Body of pancreas (tissue), 4 donors: ENCODE measurements at places on chromosomes 12 and 14. TPM values are rescaled to one million over a fixed set of nuclear protein-coding genes. Genes with fewer than 3 reads are reported as not detected.

- H3K4me3 ChIP-seq, result no peak overlapping the region
- peak; percentile 43 for DNase-seq
- H3K27ac ChIP-seq, result peak overlapping the region; percentile 66
- H3K27me3 ChIP-seq, result no peaks in the 10 kb centered on the region
- H3K4me1 ChIP-seq, result peaks cover 71% of the 10 kb centered on the region
Observed at GRCh38 chr12:92553389-92553788, 149.4 kb upstream of the PLEKHG7 start.

- H3K27ac ChIP-seq, result no peak overlapping the region
- H3K36me3 ChIP-seq, result no peaks in the 10 kb centered on the region
- no peak for DNase-seq
- H3K4me3 ChIP-seq, result no peak overlapping the region
- H3K27me3 ChIP-seq, result no peaks in the 10 kb centered on the region
Observed at GRCh38 chr14:104788873-104789663, 6.5 kb downstream of the AKT1 start.

- H3K27me3 ChIP-seq, result no peaks in the 10 kb centered on the region
- H3K27ac ChIP-seq, result no peak overlapping the region
Observed at GRCh38 chr14:85273952-85274351, 256.0 kb upstream of the FLRT2 start.

DNA sequence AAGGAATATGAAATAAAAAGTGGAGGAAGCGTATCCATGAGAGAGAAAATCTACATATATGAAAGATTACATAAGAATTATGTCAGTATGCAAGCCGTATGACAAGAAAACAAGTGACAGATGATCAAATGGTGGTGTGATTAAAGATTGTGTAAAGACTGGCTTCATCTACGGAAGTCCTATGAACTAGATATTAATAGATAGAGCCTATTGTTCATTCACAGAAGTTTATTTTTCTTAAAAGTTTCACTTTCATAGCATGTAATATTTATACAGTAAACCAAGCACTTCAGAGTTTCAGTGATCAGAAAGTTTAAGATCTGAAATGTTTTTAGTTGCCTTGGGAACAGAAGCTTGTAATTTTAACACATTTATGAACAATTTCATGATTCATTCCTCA is 84.5 kb downstream of the VRK1 start:
- no peak overlapping the region for H3K27ac ChIP-seq
- H3K4me3 ChIP-seq, result no peak overlapping the region
- no peak for DNase-seq
- H3K4me1 ChIP-seq, result no peaks in the 10 kb centered on the region

DNA sequence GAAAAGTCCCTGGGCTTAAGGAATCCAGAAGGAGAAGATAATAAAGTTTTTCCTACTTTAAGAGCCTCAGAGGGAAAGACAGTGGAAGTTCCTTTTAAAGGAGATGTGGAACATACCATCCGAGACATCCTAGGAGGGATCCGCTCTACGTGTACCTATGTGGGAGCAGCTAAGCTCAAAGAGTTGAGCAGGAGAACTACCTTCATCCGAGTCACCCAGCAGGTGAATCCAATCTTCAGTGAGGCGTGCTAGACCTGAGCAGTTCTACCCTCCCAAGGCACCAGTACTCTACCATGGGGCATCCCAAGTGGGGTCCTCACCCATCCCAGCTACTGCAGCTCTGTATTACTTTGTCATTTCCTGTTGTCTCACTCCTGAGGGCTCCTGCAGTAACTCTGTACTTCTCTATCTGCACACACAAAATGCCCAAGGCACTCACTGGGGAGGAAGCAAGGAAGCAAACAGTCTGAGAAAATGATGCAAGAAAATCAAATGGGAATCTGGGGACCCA is 3.8 kb downstream of the TINF2 start:
- H3K27me3 ChIP-seq, result no peaks in the 10 kb centered on the region
- peaks cover 6% of the 10 kb centered on the region for H3K36me3 ChIP-seq
- H3K4me3 ChIP-seq, result no peak overlapping the region
- H3K27ac ChIP-seq, result no peak overlapping the region

GRCh38 chr12:58361056-58361455 is 419.7 kb downstream of the ATP23 start:
- H3K27me3 ChIP-seq, result no peaks in the 10 kb centered on the region
- no peak for DNase-seq
- no peak overlapping the region for H3K4me3 ChIP-seq
- no peaks in the 10 kb centered on the region for H3K4me1 ChIP-seq
- H3K27ac ChIP-seq, result no peak overlapping the region

DNA sequence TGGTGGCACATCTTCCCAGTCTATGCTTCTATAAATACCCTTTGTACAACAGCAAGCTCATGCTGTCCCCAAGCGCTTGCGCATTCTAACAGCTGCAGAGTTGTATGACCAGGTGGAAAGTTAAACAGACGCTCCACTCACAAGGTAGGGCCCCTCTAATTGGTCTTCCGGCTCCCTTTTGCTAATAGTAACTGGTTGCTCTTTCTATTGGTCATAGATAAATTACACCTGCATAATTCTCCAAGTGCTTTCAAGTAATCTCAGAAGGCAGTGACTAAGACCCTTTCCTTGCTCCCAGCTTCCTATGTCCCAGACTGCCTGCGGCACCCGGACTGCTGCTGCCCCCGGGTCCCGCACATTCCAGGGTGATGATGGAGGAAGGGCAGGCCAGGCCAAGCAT is 6.1 kb upstream of the TSPAN9 start:
- H3K27me3 ChIP-seq, result no peaks in the 10 kb centered on the region
- H3K36me3 ChIP-seq, result no peaks in the 10 kb centered on the region
- peaks cover 11% of the 10 kb centered on the region for H3K4me1 ChIP-seq
- peak overlapping the region; percentile 54 for H3K27ac ChIP-seq

DNA sequence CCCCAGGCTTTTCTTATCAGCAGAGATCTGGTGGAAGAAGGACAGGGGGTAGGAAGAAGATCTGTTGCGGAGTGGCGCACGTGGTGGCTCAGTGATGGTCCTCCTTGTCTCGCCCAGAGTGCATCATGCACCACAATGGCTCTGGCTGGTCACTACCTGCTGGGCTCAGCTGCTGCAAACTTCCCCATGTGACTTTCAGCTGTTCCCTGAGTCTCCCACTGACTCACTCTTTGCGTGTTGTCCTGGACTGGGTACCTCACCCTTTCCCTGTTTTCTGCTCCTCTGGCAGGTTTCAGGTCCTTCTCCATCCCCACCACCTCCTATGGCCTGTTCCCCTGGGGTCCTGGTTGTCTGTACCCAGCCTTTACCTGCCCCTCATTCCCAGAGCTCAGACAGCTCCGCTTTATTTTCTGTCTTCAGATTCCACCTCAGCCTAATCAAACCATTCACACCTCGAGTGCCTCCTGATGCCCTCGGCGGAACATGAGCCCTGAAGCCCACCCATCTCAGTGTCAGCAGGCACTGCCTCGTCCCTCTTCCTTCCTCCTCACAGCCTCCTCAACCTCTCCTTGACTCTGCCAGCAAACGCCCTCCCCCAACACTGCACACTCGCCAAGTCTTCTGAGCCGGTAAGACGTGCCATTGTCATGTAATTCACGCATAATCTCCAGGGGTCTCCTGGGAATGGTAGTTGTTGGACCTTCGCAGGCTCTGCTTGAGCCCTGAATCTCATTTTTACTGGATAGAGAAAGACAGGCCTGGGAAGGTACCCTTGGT is 1.8 kb downstream of the C1R start:
- H3K27ac ChIP-seq, result no peak overlapping the region
- peaks cover 29% of the 10 kb centered on the region for H3K4me1 ChIP-seq
- no peaks in the 10 kb centered on the region for H3K36me3 ChIP-seq

- no peak for DNase-seq
- H3K36me3 ChIP-seq, result no peaks in the 10 kb centered on the region
- no peak overlapping the region for H3K27ac ChIP-seq
- H3K4me1 ChIP-seq, result peaks cover 4% of the 10 kb centered on the region
Observed at GRCh38 chr12:67001251-67001650, 267.9 kb upstream of the CAND1 start.

DNA sequence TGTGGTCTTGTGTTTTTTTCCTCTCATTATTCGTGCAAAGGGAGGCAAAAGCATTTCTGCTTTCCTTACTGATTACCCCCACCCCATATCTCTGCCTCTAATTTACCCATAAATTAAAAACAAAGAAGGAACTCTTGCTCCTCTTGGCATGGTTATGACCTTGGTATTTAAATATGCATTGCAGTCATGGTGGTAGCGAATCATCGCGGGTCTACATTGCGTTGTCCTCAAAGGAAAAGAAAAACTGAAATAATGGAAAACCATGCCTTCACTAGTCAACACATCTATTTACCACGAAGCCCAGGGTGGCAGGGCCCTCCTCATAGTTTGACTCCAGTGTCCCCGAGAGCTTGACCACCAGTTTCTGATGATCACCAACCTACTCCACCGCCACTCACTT is 126.7 kb upstream of the PARP11 start:
- H3K4me1 ChIP-seq, result peaks cover 76% of the 10 kb centered on the region
- H3K27ac ChIP-seq, result peak overlapping the region; percentile 94
- no peak overlapping the region for H3K4me3 ChIP-seq
- no peaks in the 10 kb centered on the region for H3K27me3 ChIP-seq

DNA sequence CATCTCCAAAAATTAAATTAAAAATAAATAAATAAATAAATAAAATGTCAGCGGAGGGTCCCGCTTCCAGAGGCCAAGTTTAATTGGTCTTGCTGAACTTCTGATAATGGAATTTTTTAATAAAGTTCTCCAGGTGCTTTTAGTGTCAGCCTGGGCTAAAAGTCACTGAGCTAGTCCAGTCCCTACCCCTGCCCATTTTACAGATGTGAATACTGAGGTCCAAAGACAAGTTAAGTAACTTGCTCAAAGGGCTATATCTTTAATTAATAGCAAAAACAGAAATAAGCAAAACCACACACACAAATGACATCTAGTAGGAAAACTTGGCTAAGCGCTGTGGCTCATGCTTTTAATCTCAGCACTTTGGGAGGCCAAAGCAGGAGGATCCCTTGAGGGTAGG is 5.6 kb upstream of the RFC5 start:
- H3K27me3 ChIP-seq, result no peaks in the 10 kb centered on the region
- H3K27ac ChIP-seq, result no peak overlapping the region
- H3K36me3 ChIP-seq, result no peaks in the 10 kb centered on the region
- H3K4me1 ChIP-seq, result peaks cover 8% of the 10 kb centered on the region
- no peak for DNase-seq

- no peak for DNase-seq
- no peaks in the 10 kb centered on the region for H3K27me3 ChIP-seq
- H3K4me3 ChIP-seq, result no peak overlapping the region
Observed at GRCh38 chr14:101903111-101903561, 61.2 kb upstream of the DYNC1H1 start.

DNA sequence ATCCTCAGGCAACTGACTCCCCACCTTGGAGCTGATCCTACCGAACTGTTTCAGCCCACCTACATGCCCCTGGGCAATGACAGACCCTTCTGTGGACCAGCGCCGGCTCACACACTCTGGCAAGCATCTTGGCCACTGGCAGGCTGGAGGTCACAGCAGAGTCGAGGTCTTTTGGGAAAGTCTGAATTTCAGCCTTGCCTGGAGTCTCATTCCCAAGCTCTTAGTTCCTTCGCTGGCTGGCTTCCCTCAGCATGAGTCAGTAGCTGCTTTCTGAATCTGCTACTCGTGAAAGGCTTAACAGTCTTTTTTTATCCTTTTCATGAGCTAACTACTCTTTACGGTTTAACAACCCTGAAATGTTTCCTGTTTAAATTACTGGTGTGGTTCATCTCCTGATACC is 44.5 kb downstream of the ASCL4 start:
- H3K27ac ChIP-seq, result no peak overlapping the region
- no peak overlapping the region for H3K4me3 ChIP-seq
- no peaks in the 10 kb centered on the region for H3K4me1 ChIP-seq
- H3K27me3 ChIP-seq, result no peaks in the 10 kb centered on the region
- H3K36me3 ChIP-seq, result no peaks in the 10 kb centered on the region
- no peak for DNase-seq

DNA sequence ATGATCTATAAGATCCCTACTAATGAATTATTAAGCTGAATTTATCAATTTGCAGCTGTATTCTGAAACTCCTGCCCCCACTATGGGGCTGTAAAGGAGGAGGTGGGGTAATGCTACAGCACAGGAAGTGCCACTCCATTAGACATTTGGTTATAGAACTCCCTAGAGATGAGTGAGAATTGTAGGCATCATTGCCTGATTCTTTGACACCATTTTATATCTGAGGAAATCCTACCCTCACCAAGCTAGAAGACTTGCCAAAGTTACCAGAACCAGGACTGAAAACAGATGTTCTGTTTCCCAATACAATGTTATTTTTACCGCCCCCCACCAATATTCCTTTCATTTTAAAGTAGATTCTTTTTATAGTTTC is 182.4 kb downstream of the EGLN3 start:
- H3K27me3 ChIP-seq, result no peaks in the 10 kb centered on the region
- DNase-seq, result no peak
- no peaks in the 10 kb centered on the region for H3K4me1 ChIP-seq
- no peak overlapping the region for H3K4me3 ChIP-seq
- H3K27ac ChIP-seq, result no peak overlapping the region

DNA sequence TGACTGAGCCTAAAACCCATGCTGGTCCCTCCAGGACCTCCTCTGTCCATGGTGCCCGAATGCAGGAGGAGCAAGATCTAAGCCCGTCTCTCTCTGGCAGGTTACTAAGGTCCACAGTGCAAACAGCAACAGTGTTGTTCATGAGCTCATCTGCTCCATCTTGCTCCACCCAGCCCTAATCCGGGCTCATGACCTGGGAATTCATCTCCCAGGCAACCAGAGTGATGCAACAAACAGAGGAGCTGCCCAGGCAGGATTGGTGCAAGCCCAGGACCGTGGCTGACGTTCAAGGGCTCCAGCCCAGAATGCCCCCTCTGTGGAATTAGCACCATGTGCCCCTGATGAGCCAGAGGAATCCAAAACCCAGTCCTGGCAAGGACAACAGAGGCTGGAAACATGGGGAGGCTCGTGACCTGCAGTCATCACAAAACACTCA is 29.9 kb downstream of the HSPB8 start:
- no peak overlapping the region for H3K27ac ChIP-seq
- H3K36me3 ChIP-seq, result no peaks in the 10 kb centered on the region
- no peaks in the 10 kb centered on the region for H3K27me3 ChIP-seq

- no peak for DNase-seq
- no peak overlapping the region for H3K27ac ChIP-seq
- H3K36me3 ChIP-seq, result no peaks in the 10 kb centered on the region
- H3K4me3 ChIP-seq, result no peak overlapping the region
Observed at GRCh38 chr12:118023301-118023860, 6.9 kb downstream of the RFC5 start.

GRCh38 chr14:24339284-24340151 is at the start of gene RIPK3:
Gene RIPK3 (minus strand): TSS chr14:24339991. CDS start chr14:24339826, 165 bp downstream.
- peak; percentile 79 for DNase-seq
- H3K4me3 ChIP-seq, result peak within 1 kb of the TSS; percentile 28

- H3K27me3 ChIP-seq, result no peaks in the 10 kb centered on the region
- peaks cover 10% of the 10 kb centered on the region for H3K36me3 ChIP-seq
Observed at GRCh38 chr12:108800591-108800990, 56.8 kb downstream of the SSH1 start.

Gene APOLD1
- 10.1 TPM for total RNA-seq

Gene SLC5A8
- not detected for total RNA-seq

Gene MGP
- total RNA-seq, result 228 TPM
